ENCODE measurements at places on chromosomes 2 and 18.

DNA sequence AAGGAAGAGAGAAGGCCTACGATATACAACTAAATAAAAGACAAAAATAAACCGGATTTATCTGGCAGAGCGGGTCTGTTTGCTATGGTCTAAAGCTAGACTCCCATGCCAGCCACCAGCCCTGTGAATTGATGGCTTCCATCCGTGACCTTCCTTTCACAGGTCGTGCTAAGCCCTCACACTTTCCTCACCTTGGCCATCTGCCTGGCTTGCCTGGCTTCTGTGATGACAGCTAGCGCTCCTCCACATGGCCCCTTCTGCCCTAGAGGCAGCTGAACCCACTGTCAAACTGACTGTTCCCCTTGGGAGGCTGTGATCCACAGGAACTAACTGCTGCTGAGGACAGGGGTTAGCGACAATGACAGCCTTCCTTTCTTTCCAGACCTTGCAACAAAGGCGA lies 32.5 kb downstream of the GAREM1 start:
- DNase-seq = no peak

DNA sequence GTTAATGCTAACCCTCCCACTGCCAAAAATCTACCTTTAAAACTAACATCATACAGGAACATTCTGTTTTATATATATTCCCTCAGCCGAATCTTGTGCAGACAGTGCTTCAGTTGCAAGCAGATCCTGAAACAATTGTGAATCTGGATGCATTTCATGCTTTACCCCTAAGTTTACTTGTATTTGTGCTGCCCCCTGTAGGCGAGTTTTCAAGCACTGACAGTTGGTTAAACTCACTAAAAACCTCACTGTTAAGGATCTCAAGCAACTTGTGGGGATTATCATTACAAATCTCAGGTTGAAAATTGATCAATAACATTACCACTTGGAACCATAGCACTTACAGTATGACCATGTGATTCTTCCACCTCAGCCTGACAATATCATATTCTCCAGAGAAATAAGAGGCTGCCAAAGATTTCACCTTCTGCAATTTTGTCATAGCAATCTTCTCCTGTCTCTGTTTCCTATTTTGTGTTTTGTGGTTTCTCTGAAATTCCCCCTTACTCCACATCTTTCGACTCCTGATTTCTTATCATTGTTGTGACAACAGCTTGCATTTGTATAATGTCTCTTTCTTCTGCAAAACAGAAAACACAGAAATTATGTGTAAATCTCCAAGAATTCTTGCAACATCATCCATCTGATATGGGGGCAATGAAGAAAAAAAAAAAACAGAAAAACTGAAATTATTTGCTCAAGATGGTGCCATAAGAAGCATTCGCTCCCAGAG lies 354.6 kb upstream of the SETBP1 start:
- DNase-seq = peak; percentile 44

- DNase-seq = no peak
These were observed 6.4 kb upstream of the D2HGDH start for GRCh38 chr2:241728000-241728399.

- DNase-seq = no peak
These were observed 111.5 kb upstream of the GLI2 start for GRCh38 chr2:120624061-120624737.

- DNase-seq = no peak
These were observed 186.8 kb upstream of the SMAD7 start for GRCh38 chr18:49137585-49137984.

GRCh38 chr2:48927355-48927754 lies 171.8 kb upstream of the LHCGR start:
- no peak for DNase-seq

DNA sequence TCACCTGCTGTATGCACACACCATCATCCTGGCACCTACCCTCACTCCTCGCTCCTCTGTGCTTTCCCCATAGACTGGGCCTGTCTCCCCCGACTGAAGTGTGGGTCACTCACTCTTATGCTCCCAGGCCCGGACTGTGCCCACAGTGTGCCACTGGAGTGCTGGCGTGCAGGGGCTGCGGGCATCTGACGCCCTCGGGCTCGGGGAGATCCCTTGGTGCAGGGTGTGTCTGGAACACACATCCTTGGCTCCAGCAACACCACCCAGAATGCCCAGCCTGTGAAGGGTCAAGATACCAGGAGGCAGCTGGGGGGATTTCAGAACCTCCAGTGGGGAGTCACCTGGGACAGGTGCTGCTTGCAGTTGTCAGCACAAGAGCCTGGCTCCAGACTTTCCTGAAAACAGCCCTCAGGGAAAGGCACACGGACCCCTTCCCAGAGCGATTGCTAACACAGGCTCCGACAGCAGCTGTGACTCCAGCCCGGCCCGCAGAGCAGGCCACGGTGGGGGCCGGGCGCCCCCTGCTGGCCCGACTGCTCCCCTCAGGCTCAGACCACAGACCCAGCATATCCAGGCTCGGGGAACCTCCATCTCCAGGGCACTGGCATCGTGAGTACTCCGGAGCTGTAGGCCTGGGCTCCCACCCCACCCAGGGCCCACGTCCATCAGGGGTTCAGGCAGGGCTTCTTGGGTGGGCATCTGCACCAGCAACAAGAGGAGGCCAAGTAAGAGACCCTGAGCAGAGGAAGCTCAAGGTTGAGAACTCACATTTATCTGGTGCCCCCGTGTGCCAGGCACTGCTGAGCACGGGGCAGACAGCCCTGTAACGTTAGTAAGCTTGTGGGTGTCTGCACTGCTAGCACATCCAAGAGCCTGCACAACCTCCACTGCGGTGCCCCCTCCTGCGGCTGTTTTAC lies 8.6 kb downstream of the HS1BP3 start:
- DNase-seq = peak; percentile 43

DNA sequence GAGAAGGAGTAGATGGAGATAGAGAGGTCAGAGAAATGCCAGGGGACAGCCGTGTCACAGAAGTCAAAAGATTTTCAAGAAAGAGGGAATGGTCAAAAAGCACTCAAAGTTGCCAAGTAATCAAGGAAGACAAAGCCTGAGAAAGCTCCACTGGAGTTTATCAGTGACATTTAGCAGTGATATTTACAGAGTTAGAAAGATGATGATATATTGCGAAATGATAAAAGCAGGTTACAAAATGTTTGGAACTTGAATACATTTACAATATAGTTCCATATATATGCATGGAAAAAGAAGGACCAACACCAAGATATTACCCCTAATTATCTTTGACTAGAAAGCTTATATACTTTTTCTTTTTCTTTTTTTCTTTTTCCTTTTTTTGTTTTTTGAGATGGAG lies 20.4 kb downstream of the ZNF2 start:
- DNase-seq = no peak

- DNase-seq = no peak
These were observed 22.7 kb downstream of the MTHFD2 start for GRCh38 chr2:74221091-74221490.

- no peak for DNase-seq
These were observed 8.3 kb upstream of the TMEM247 start for GRCh38 chr2:46471019-46471583.

- DNase-seq = no peak
These were observed 54.0 kb downstream of the MFSD6 start for GRCh38 chr2:190462181-190462580.

DNA sequence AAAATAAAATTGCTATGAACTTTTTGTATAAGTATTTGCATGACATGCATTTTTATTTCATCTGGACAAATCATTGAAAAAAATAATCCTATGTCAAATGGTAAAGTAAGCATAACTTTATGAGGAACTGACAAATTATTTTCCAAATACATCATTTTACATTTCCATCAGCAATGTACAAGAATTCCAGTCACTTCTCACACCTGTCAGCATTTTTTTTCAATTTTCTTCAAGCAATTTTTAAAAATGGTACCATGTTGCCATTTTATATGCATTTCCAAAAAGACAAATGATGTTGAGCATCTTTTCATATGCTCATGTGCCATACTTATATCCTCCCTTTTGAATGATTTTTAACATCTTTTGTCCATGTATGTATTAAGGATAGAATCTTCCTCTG lies 961.7 kb upstream of the PIK3C3 start:
- DNase-seq = no peak

GRCh38 chr2:140882671-140883620 lies 1247.9 kb downstream of the LRP1B start:
- DNase-seq = no peak

- DNase-seq = no peak
These were observed 144.6 kb upstream of the SETBP1 start for GRCh38 chr18:44536046-44536445.

- no peak for DNase-seq
These were observed 9.0 kb downstream of the CRACDL start for GRCh38 chr2:98927027-98927426.

- no peak for DNase-seq
These were observed 25.8 kb upstream of the ZNF397 start for GRCh38 chr18:35215026-35215425.

DNA sequence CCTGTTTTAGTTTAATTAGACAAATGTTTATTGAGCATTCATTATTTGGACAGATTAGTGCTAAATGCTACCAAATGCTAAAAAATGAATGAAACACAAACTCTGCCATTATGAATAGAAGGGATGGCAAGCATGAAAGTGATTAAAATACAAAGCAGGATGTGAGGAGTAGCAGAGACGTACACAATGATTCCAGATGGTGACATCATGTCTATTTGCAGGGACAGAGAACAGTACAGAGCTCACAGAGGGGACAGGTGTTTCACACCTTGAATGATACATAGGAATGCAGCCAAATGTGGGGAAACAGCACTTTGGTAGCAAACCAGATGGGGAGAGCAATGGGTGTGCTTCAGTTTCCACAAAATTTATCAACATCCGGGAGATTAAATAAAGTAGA lies 76.3 kb downstream of the CD226 start:
- no peak for DNase-seq

GRCh38 chr2:42353792-42354429 lies 7.1 kb downstream of the COX7A2L start:
- no peak for DNase-seq

DNA sequence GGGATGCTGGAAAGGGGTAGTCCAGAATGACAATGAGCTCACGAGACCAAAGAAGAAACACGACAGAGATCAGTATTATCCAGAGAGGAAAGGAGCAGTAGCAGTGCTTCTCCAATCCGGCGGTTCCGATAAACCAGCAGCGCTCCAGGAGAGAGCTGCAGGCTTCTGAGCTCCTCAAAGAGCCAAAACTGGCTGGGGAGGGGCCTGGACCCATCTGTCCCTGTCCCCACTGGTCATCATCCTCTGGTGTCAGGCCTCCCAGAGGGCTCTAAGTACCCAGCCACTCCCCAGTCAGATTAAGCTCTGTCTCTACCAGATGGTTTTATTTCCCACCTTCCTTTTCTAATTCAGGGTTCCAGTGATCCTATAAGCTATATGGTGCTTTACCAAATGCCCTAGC lies 23.2 kb downstream of the DNAJC27 start:
- no peak for DNase-seq

DNA sequence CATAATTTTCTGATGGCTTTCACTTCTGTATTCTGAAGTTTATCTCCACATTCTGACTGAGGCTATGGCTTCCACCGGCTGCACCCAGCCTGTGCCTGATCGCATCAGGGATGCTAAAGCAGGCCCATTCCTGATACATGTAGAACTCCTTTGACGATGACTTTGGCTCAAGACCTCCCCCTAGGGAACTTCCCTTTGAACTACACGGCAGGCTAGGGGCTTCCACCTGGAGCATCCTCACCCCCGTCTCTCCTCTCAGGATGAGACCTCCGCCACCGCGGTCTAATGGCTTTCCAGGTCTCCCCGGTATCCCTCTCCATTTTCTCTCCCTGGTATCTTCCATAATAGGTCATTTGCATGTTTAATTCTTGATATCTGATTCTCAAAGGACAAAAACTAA lies 214.9 kb upstream of the CHST9 start:
- DNase-seq = no peak

- peak; percentile 95 for DNase-seq
These were observed 266.5 kb downstream of the TCF4 start for GRCh38 chr18:55321265-55322177.

DNA sequence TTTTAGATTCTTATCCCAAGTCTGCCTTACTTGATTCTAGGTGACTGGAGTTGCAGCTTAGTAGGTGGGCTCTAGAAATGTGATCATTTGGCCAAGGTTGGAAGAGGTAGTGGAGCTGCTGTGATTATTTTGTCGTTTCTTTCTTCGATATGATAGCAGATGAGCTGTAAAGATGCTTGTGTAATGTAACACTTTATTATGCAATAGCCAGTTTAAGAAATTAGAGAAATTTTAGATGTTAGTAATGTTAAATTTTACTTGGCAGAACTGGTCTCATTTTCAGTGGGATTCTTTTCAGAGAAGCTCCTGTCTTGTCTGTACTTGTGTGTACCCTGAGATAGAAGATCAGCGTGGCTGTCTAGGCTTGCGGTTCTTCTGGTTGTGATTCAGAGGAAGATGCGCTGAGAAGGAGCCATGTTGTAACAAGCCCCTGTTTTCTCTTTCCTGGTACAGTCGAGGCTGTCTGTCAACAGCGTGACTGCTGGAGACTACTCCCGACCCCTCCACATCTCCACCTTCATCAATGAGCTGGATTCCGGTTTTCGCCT lies 9.3 kb downstream of the TSN start:
- DNase-seq = no peak

- DNase-seq = peak; percentile 46
These were observed 83.7 kb downstream of the CERKL start for GRCh38 chr2:181573140-181573736.

- no peak for DNase-seq
These were observed 37.1 kb downstream of the CRIM1 start for GRCh38 chr2:36392571-36393255.

DNA sequence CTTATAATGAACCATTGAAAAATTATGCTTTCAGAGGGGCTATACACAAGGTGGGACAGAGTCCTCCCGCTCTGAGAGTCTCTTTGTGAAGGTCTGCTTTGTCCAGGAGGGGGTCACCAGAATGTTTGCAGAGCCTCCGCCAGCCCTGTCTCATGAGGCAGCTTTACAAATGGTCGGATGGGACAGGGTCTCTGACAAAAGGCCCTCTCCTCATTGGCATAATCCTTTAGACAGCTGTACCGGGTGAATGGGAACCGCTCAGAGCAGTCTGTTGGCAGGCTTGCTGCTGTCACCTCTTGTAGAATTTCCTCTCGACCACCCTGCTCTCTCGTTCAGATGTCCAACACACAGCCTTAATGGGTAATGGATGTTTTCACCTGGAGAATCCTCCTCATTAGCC lies 40.2 kb upstream of the TGIF1 start:
- DNase-seq = no peak

- DNase-seq = no peak
These were observed 59.2 kb downstream of the SMAD2 start for GRCh38 chr18:47871288-47871687.

DNA sequence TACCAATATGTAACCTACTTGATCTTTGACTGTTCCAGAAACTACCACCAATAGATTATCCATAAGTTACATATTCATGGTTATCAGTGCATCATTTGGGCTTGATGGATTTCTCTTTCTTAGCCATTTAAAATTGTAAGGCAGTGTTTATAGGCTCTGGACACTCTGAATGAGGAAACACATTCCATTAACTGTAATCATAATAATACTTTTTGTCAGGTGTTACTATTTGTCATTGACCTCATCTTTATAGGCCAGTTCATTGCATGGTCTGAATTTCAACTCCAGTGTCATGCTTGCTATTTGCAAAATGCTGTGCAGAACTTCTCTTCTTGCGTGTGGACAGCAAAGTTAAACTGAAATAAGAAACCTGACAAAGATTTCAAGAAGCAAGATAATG lies 1340.2 kb upstream of the ZEB2 start:
- no peak for DNase-seq

All from NCI-H1092 treated with DMSO at 0.1 percent for 48 hours (cell line).